Inflammatory macrophage treated with lipopolysaccharide for 1 hour (primary cell): ENCODE measurements at places on chromosomes 1 and 21.

DNA sequence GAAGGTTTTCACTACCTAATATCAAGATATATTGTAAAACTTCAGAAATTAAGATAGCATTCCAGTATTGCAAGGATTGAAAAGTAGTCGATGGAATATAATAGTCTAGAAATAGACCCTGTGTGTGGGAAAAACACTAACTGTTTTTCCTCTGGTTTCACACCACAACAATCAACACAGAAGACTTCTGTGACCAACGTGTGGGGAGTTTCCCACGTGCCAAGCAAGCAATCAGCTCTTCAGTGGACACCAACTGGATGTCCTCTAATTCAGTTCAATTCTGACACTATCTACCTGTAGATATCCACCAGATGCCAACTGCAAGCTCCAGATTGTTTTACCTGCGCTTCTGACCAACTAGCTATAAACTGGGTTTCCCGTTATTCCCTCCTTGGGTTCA lies 12.1 kb downstream of the CD244 start:
- DNase-seq, result no peak

DNA sequence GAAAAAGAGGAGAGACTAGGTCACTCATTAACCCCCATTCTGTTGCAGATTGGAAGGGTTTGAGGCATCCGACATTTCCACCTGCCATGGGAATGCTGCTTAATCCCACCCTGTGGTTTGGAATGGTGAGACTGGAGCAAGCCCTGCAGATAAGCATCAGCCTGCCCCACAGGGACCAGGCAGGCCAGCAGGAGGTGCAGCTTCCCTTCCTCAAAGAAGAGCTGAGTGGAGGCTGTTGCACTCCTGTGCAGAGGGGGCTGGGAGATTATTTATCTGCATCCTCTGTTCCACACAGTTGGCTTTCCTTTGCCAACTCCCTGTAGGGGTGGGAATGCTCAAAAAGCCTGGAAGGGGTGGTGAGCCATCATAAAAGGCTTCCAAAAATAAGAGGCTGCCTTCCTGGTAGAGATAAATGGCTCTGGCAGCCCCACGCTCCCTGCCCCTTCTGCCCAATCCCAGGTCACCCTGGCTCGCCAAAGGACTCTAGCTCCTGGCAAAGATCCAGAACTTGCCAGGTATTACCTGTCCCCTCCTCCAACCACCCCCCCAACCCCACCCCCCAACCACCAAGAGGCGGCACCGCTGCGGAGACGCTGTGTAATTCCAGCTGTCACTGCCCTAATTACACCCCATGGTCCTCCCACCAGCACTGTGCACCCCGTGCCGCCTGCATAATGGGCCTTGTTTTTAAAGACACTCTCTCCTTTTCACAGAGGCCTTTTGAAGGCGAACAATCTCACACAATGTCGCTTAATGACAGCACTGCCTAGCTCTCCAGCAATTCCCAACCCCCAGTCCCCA lies 83.0 kb upstream of the ZC3H12A start:
- no peak for DNase-seq

DNA sequence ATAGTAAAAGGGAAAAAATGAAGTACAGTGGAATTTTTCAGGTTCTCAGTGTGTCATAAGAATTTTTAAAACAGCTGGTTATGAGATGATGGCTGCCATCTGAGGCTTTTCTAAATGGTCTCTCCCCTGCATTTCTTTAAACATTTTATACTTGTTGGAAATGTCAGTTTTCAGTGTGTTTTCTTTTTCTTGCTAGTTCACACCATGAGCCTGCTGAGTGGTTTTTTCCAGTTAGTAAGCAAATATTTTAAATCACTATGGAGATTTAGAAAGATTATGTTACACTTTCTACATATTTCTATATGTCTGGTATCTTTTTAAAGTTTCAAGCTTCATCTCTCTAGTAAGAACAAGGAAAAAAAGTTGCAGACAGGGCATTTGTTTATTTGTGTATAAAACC lies 9.6 kb downstream of the RBM15 start:
- DNase-seq, result no peak

DNA sequence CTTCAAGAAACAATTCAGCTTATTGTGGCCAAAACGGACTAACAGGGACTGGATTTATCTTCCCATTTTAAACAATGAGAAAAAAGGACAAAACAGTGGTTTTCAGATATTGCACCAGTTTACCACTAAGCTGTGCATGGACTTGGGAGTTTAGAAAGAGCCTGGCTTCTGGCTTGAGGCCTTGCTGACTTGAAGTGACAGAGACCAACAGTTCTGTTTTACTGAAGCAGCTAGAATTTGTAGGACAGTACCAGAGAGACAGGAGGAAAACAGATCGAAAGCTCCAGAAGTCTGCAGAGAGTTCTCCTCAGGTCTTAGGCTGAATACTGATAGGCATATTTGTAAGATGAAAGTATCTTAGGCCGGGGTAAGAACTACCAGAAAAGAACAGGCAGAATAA lies 20.5 kb downstream of the FCRL4 start:
- no peak for DNase-seq

DNA sequence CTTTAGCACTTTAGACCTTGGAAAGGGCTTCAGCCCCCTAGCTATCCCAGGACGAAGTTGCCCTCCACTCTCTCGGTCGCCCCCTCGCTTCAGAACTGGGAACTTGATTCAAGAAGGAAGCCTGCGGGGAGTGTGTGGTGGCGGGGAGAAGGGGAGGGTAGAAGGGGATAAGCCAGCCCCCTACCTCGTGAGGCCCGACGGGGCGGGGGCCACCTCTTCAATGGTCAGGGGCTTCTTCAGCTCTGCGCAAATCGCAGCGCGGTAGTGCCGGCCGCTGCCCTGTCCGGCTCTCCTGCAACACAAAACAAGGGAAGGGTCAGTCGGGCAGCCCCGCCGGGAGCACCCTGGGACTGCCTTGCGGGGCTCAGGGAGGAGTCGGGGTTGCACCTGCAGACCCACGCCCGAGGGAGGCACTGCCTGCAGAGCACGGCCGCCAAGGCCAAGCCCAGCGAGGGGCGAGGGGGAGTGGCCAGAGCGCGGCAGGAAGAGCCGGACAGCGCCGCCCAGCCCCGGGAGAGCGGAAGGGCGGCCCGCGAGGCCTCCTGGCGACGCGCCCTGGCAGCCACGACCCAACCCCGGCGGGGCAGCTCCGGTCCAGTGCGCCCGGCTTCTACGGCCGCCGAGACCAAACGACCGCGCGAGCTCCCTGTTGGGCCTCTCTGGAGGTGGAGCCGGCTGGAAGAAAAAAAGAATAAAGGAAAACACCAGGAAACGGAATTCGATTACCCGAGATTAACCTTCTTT lies 56.2 kb upstream of the RASAL2 start:
- DNase-seq, result peak; percentile 72

- DNase-seq, result no peak
Measured at GRCh38 chr1:118815909-118816308, 172.2 kb downstream of the TBX15 start.

- DNase-seq, result no peak
Measured at GRCh38 chr1:27000817-27001460, 7.4 kb downstream of the TRNP1 start.

DNA sequence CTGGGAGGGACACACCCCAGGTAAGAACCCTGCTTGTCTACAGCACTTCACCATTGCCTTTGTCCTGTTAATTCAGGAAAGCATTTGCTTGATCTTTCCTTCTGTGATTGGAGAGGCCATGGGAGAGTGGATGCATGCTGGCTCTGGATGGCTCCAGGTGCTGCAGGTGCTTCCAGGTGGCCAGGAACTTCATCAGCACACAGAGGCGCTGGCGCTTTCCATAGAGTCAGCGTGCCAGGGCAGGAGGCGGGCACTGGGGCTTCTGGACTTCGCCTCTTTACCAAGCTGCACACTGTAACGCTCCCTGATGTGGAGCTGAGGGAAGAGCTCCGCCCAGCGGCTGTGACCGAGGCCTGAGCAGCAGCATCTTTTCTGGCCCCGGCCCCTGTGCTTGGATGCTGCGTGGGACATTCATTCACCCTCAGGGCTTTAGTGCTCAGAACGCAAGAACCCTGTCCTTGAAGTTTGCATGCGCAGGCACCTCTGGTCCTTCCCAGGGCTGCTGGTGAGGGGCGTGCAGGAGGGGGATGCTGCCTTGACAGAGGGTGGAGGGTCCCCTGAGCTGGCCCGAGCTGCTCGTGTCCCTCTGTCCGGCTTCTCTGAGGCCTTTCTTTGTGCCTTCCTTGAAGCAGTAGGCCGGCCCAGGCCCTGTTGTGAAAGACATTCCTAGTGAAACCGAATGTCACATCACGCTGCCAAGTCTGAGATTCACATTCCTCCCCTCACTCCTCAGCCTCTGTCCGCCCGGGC lies 1.6 kb upstream of the MX2 start:
- no peak for DNase-seq

DNA sequence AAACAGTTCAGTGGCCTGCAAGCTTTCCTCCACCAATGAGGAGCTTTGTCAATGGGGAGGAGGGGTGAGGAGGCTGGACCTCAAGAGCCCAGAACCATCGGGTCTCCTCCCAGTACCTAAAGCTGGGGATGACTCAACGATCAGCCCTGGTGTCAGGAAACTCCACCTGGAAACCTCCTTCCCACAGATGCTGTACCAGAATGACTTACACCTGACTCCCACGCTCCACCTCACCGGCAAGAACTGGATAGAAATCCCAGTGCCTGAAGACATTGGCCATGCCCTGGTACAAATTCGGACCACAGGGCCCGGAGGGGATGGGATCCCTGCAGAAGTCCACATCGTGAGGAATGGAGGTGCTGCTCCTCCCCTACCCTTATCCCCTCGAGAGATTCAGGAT lies 11.4 kb downstream of the TMEM81 start:
- no peak for DNase-seq

GRCh38 chr1:154978360-154978759 lies 3.9 kb downstream of the CKS1B start:
- DNase-seq, result no peak

DNA sequence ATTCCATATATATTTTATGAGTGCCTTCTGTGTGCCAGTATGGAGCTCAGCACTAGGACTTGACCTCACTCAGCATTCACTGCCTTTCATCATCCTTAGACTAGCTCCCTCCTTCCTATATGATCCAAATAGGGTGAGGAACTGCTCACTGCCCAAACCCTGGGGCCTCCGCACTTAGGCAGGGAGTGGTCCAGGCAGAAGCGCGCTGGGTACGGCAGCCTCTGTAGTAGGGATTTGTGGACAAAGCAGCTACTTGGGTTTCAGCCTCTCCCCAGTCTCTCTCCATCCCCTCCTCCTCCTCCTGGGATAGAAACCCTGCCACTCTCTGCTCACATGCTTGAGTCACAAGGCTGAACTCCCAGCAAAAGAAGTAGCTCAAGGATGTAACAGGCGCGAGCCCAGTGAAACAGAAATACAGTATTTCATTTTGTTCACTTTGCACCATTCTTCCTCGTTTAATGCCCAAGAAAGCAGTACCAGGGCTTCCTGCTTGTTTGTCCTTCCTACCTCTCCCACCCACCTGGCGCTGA lies 32.9 kb downstream of the PLEKHA6 start:
- no peak for DNase-seq

GRCh38 chr1:27392096-27392777 lies at the start of gene GPR3:
Gene GPR3 (plus strand): TSS chr1:27392622. CDS start chr1:27393799, 1,177 bp downstream.
- peak; percentile 71 for DNase-seq

- DNase-seq, result peak; percentile 54
Measured at GRCh38 chr1:156155756-156156510, 2.5 kb downstream of the SEMA4A start.

GRCh38 chr1:18820791-18821641 lies 38.4 kb downstream of the TAS1R2 start:
- DNase-seq, result no peak

- DNase-seq, result no peak
Measured at GRCh38 chr1:54479251-54479650, 68.8 kb upstream of the ACOT11 start.

- no peak for DNase-seq
Measured at GRCh38 chr1:29239142-29239541, 2.8 kb downstream of the PTPRU start.

- DNase-seq, result no peak
Measured at GRCh38 chr1:186175588-186175987, 199.5 kb downstream of the TPR start.

DNA sequence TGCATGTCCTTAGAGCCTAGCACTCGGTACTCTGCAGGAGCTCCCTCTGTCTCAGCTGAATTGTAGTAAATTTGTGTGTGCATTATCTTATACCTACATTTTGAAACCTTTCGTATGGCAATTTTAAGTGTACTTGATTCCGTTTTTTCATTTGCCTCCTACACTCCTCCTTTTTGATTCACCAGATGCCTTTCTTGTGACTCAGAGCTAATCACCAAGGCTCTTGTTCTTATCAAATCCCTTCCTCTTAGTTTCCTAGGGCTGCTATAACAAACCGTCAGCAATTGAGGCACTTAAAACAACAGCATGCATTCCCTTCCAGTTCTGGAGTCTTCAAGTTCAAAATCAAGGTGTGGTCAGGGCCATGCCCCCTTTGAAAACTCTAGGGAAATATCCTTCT lies 261.0 kb downstream of the ASTN1 start:
- DNase-seq, result no peak

DNA sequence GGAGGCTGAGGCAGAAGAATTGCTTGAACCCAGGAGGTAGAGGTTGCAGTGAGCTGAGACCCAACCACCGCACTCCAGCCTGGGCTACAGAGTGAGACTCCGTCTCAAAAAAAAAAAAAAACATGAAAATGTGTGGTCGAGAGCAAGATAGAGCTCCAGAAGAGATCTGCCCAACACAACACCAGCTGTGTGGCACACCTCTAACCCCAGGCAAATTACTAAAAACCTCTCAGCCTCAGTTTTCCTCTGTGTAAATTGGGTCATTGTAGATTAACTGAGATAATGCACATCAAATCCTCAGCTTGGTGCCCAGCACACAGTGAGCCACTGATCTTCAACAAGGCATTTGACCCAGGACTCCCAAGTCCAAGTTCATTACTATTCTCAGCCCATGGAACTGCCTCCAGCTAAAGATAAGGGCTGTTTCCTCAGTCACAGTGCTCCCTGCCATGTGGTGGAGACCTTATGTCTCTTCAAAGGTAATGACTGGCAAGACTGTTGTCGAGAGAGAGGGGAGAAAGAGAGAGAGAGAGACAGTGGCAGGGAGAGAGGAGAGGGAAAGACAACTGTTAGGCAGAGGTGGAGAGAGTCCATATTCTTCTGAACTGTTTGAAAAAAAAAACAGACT lies 58.1 kb downstream of the PTP4A2 start:
- DNase-seq, result no peak

DNA sequence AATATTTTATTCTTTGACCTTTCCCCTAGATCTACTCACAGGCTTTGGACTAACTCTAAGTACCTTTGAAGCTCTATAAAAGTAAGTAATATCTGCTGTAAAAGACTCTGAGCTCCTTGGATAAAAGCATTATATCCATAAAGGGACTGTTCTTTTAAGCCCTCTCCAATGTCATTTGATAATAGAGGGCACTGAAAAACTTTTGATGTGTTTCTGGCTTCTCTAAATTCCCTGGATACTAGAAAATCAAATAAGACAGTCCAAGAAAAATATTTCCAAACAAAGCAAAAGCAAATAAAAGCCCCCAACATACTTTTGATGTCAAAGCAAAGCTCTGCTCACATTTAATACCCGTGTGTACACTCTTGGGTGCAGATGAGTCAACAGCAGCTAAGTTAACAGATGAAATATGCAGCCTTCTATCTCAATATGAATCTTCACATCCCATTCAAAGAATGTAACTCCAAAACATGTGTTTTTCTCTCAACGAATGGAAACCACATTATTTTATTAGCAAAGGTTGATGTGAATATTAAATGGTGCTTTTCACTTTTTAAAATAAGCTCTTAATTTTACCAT lies 230.3 kb downstream of the CENPF start:
- no peak for DNase-seq
